NCI-H460 (cell line): ENCODE measurements at places on chromosomes 11 and 22.

DNA sequence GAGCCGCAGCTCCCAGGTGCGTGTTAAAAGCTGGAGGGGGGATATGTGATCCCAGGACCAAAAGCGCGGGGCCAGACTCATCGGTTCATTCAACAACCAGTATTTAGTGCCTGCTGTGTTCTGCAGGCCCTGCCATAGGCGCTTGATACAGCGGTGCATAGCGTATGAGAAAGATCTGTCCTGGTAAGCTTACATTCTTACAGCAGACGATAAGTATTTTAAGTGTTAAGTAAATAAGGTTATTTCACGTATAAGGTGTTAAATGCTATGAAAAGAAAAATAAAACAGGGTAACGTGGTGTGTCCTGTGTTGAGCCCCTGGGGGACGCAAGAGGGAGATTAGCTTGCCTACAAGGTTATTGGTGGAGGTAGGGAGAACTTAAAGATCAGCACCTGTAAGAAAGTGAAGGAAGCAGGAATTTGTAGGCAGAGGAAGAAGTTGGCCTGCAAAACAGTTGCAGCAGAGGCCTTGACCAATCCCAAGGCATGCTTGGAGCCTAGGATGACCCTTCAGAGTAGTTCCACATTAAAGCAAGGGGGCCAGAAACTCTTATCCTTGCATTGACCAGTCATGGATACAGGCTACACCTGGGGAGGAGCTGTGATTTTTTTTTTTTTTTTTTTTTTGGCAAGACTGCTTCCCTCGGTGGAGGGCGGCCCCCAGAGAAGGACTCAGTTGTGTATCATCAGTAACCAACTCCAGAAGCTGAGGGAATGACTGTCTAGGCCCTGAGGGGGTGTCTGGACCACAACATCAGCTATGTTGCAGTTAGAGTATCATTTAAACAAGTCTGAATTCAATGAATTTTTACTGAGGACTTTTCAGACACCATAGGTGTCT lies 487 bp upstream of the LIPT2 start:
- no peak for DNase-seq

GRCh38 chr11:43197379-43197778 lies 114.4 kb upstream of the API5 start:
- no peak for DNase-seq

DNA sequence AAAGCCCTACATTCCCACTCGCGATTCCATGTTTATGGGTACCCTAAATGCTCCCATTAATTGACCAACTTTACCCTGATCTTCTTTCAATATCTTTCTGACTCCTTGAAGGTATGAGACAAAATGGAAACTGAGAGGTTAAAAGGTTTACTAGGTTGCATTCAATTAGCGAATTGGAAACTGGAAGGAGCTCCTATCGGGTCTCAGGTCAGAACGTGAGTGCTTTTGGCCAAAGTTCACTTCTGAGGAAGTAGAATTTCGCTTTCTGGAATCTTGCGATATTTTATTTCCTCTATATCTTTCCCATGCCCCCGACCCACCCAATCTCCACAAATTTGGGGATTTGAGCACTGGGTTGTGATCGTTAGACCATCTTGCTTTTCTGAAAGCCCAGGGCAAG lies 2.6 kb downstream of the EHF start:
- DNase-seq = no peak

DNA sequence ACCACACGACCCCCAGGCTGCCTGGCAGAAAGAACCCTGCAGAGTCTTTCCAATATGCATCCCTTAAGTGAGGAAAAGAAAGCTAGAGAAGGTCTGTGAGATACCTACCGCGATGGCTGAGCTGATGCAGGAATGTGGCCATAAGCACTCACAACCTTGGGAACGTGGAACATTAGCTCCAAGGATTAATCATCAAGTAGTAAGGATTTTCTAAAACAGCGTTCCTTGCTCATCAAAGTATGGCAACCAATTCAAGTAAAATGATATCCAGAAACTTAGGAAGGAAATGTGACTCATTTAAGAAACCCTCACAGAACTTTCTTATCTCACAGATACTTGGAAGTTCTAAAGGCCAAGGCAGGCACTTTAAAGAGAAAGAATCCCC lies 12.8 kb downstream of the PACSIN2 start:
- no peak for DNase-seq

GRCh38 chr22:38127869-38128268 lies 17.4 kb upstream of the BAIAP2L2 start:
- DNase-seq = no peak
